Vagina (tissue), 2 donors: ENCODE measurements at places on chromosomes 7 and 10. TPM values are rescaled to one million over a fixed set of nuclear protein-coding genes. Genes with fewer than 3 reads are reported as not detected.

MACC1 gene
- total RNA-seq: 6.9 TPM

- no peaks in the 10 kb centered on the region for H3K4me1 ChIP-seq
- no peaks in the 10 kb centered on the region for H3K36me3 ChIP-seq
- no peak overlapping the region for H3K27ac ChIP-seq
Observed at GRCh38 chr10:25552283-25552919, 377.6 kb downstream of the GPR158 start.

GRCh38 chr10:132700156-132701098 lies 85.5 kb downstream of the NKX6-2 start:
- H3K4me1 ChIP-seq: peaks cover 21% of the 10 kb centered on the region
- H3K4me3 ChIP-seq: no peak overlapping the region

ZMIZ1 gene
- total RNA-seq: 61.4 TPM

- H3K4me1 ChIP-seq: no peaks in the 10 kb centered on the region
- H3K27me3 ChIP-seq: no peaks in the 10 kb centered on the region
- H3K27ac ChIP-seq: no peak overlapping the region
- DNase-seq: no peak
Observed at GRCh38 chr10:106959521-106959920, 205.0 kb downstream of the SORCS1 start.

DNA sequence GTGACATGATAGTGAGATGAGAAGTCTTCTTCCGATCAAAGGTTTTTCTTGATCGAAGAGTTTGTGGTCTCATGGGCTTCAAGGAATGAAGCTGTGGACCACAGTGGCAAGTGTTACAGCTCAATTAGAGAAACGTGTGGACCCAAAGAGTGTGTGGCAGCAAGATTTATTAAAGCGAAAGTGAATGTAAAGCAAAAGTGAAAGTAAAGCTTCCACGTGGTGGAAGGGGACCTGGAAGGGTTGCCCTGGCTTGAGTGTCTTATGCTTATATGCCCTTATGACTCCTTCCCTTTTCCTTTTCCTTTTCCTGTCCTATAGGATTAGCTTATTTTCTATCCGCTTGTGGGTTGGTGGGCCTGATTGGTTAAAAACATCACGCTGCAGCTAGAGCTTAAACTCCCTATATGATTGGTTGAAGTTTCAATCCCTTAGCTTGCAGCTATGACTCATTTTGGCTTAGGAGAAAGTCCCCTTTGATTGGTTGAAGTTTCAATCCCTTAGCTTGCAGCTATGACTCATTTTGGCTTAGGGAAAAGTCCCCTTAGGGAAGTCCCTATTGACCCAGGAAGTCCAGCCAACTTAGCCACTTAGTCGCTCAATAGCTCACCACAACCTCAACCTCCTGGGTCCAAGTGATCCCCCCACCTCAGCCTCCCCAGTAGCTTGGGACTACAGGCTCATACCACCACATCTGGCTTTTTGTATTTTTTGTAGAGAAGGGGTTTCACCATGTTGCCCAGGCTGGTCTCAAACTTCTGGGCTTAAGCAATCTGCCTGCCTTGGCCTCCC lies 34.7 kb downstream of the MRPS24 start:
- no peaks in the 10 kb centered on the region for H3K27me3 ChIP-seq
- H3K27ac ChIP-seq: no peak overlapping the region
- peak overlapping the region; percentile 9 for H3K4me3 ChIP-seq
- no peaks in the 10 kb centered on the region for H3K36me3 ChIP-seq

- no peak overlapping the region for H3K4me3 ChIP-seq
- no peaks in the 10 kb centered on the region for H3K27me3 ChIP-seq
- H3K4me1 ChIP-seq: peaks cover 2% of the 10 kb centered on the region
- DNase-seq: no peak
- no peaks in the 10 kb centered on the region for H3K36me3 ChIP-seq
- no peak overlapping the region for H3K27ac ChIP-seq
Observed at GRCh38 chr7:139127648-139128047, 18.1 kb upstream of the ZC3HAV1 start.

TMEM176A gene
- 43.7 TPM for total RNA-seq

DNA sequence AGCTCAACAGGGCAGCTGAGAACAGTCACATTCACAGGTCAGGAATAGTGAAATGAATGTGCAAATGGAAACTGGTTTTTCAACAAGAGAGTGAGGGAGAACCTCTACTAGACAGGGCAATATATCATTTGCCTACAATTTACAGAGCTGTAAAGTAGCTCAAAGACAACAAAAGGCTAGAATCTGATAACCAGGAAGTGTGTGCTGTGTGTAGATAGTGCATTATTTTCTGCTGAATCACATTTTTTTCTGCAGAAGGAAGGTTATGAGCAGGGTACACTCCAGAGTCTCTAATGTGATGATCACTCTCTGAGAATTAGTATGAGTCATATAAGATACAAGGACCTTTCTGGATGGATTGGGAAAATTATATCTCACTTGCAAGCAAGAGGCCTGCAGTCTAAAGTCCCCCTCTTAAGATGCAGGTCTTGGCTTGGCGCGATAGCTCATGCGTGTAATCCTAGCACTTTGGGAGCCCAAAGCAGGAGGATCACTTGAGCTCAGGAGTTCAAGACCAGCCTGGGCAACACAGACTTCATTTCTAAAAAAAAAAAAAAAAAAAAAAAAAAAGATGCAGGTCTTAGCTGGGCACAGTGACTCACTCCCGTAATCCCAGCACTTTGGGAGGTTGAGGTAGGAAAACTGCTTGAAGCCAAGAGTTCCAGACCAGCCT lies 59.9 kb upstream of the COBL start:
- DNase-seq: no peak
- no peaks in the 10 kb centered on the region for H3K27me3 ChIP-seq
- no peaks in the 10 kb centered on the region for H3K36me3 ChIP-seq
- no peak overlapping the region for H3K4me3 ChIP-seq

DPP6 gene
- total RNA-seq: 7.9 TPM

DNA sequence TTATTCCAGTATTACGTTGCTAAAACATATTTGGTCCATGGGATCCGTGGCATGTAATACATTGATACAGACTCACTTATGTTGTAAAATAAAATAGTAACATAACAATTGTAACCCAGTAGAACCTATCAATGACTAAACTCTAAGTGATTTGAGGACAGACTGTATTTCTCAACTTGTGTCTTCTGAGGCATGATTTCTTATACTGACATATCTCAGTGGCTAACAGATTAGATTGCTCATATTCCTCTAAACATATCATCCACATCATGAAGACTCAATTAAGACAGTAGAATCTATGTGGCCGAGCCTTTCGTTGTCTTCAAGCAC lies 72.3 kb downstream of the CREB5 start:
- no peak overlapping the region for H3K27ac ChIP-seq
- no peaks in the 10 kb centered on the region for H3K27me3 ChIP-seq
- H3K36me3 ChIP-seq: no peaks in the 10 kb centered on the region
- no peak for DNase-seq

CC2D2B gene
- 2.5 TPM for total RNA-seq

FAM107B gene
- total RNA-seq: 33.4 TPM

AS3MT gene
- total RNA-seq: 3.2 TPM

DNA sequence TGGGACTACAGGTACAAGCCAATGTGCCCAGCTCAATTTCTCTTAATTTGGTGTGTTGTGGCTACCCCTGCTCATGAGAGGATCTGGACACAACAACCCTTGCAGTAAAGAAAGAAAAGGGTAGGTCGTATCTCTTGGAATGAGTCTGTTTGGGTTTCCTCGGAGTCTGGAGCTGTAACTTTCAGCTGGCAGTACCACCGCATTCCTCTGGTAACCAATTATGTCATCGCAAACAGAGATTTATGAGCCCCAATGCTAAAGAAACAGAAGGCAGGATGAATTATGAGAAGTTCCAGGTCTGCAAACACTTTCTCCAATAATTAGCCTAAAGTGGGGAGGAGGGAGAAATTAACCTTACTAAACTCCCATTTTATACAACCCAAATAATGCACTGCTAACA lies 186.6 kb upstream of the NRP1 start:
- DNase-seq: no peak
- H3K36me3 ChIP-seq: no peaks in the 10 kb centered on the region
- no peaks in the 10 kb centered on the region for H3K27me3 ChIP-seq
- H3K27ac ChIP-seq: no peak overlapping the region

- H3K4me1 ChIP-seq: peaks cover 44% of the 10 kb centered on the region
- DNase-seq: no peak
- H3K27me3 ChIP-seq: peaks cover 22% of the 10 kb centered on the region
- H3K36me3 ChIP-seq: no peaks in the 10 kb centered on the region
- no peak overlapping the region for H3K27ac ChIP-seq
Observed at GRCh38 chr10:100745882-100746783, 751 bp downstream of the PAX2 start.

BMPER gene
- total RNA-seq: 5.2 TPM

C7orf33 gene
- not detected for total RNA-seq

ELOVL3 gene
- not detected for total RNA-seq

DNA sequence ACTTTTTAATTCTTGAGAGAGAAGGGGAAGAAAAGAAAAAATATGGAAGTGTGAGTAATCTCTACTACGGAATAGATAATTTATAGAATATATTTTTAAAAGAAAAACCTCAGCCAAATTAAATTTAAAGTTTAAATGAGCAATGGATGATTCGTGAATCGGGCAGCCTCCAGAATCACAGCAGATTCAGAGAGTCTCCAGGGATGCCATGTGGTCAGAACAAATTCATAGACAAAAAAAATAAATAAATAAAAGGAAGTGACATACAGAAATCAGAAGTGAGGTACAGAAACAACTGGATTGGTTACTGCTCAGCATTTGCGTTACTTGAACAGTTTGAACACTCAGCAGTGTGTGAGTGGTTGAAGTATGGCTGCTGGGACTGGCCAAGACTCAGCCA lies 53.0 kb downstream of the PHYHIPL start:
- no peaks in the 10 kb centered on the region for H3K36me3 ChIP-seq
- no peaks in the 10 kb centered on the region for H3K27me3 ChIP-seq
- H3K27ac ChIP-seq: no peak overlapping the region
- DNase-seq: no peak

DNA sequence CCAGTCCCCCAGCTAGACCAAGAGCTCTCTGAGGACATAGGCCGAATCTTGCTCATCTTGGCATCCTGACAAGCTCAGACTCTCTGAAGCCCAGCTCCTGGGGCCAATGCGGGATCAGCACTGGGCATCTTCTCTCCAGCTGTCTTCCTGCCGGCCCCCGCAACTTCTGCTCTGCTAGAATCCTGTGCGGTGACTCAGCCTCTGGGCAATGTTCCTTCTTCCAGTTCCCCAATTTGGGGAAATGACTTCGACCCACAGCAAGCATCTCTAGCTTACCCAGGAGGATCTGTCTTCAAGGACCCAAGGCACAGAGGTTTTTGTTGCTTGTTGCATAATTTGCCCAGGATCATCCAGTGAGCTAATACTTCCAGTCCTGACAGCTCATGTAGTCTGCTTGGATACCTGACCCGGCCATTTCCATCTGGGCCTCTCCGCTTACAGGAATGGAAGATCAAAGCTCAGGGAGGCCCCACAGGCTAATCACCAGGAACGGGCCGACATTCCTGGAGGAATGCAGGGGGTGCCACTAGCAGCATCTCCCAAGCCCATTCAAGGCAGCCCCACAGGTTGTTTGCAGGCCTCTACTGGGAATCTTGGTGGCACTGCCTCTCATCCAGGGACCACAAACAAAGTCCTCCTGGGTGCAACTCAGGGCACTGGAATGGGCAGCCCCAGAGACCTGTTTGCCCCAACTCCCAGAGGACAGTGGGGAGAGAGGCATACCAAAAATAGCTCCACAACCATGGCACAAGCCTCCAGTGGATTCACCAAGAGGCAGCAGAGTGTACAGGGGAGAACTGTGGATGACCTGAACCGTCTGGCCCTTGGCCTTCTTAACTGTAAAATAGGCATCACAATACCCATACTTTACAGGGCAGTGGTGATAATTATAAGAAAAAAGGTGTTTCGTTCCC lies 151.9 kb downstream of the NEURL1 start:
- no peak overlapping the region for H3K4me3 ChIP-seq
- H3K4me1 ChIP-seq: peaks cover 97% of the 10 kb centered on the region
- H3K27ac ChIP-seq: peak overlapping the region; percentile 79
- no peaks in the 10 kb centered on the region for H3K36me3 ChIP-seq

DNA sequence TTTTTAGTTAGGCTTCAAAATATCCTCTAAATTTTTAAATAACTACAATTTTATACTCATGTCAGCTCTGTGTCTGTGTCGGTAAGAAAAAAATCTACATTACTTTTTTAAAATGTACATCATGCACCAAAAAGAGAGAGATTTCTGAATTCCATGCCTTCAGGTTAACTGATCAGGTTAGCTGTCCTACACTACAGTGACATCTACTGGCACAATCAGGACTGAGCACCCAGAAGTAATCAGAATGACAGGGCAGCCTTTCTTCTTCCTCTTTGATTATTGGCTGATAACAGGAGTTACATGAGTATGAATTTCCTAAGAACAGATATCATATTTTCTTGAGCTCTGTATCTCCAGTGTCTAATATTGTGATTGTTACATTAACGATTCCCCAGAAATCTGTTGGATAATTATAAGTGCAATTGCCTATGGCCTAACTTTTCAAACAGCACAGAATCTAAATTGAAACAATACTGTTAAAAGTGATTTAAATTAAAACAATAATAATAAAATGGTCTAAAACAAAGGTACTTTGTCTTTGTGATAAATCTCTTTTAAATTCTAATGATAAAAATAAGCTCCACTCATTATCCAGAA lies 41.8 kb upstream of the HYCC1 start:
- no peaks in the 10 kb centered on the region for H3K36me3 ChIP-seq
- no peak overlapping the region for H3K4me3 ChIP-seq
- no peak overlapping the region for H3K27ac ChIP-seq
- DNase-seq: no peak

GRCh38 chr7:29040579-29040925 lies 82.4 kb upstream of the TRIL start:
- H3K27ac ChIP-seq: no peak overlapping the region
- no peaks in the 10 kb centered on the region for H3K27me3 ChIP-seq
- no peak for DNase-seq
- peaks cover 7% of the 10 kb centered on the region for H3K4me1 ChIP-seq

GRCh38 chr7:27088002-27088922 lies 7.5 kb downstream of the HOXA1 start:
- DNase-seq: no peak
- H3K4me3 ChIP-seq: peak overlapping the region; percentile 16
- H3K27ac ChIP-seq: no peak overlapping the region
- H3K4me1 ChIP-seq: no peaks in the 10 kb centered on the region
- H3K27me3 ChIP-seq: peaks cover 10% of the 10 kb centered on the region

AGAP9 gene
- 10.1 TPM for total RNA-seq

ASZ1 gene
- not detected for total RNA-seq

HMX3 gene
- not detected for total RNA-seq

GRCh38 chr7:22219739-22220493 lies 137.0 kb downstream of the RAPGEF5 start:
- no peak overlapping the region for H3K4me3 ChIP-seq
- H3K36me3 ChIP-seq: no peaks in the 10 kb centered on the region
- peaks cover 6% of the 10 kb centered on the region for H3K4me1 ChIP-seq
- DNase-seq: no peak

SRRM3 gene
- 9.8 TPM for total RNA-seq

- no peaks in the 10 kb centered on the region for H3K27me3 ChIP-seq
- H3K4me1 ChIP-seq: no peaks in the 10 kb centered on the region
- no peaks in the 10 kb centered on the region for H3K36me3 ChIP-seq
- H3K4me3 ChIP-seq: no peak overlapping the region
Observed at GRCh38 chr10:112071596-112072133, 111.9 kb downstream of the GPAM start.

- H3K27ac ChIP-seq: peak overlapping the region; percentile 70
- peaks cover 29% of the 10 kb centered on the region for H3K4me1 ChIP-seq
- no peaks in the 10 kb centered on the region for H3K36me3 ChIP-seq
- no peak overlapping the region for H3K4me3 ChIP-seq
- DNase-seq: no peak
Observed at GRCh38 chr10:63698787-63699150, 177.6 kb downstream of the REEP3 start.
